Panc1 (cell line): ENCODE measurements at places on chromosomes 16 and 17. TPM values are rescaled to one million over a fixed set of nuclear protein-coding genes. Genes with fewer than 3 reads are reported as not detected.
A peak's percentile ranks its signal among the peaks of the same experiment; 100 is the strongest.

GRCh38 chr16:1444730-1445517 is 568 bp upstream of the CCDC154 start:
- no peak overlapping the region for H3K4me3 ChIP-seq
- no peaks in the 10 kb centered on the region for H3K27me3 ChIP-seq
- H3K36me3 ChIP-seq, result no peaks in the 10 kb centered on the region
- no peak overlapping the region for H3K27ac ChIP-seq

GRCh38 chr16:67477960-67478554 is 2.9 kb downstream of the ATP6V0D1 start:
- no peaks in the 10 kb centered on the region for H3K27me3 ChIP-seq
- no peak for DNase-seq
- no peak overlapping the region for H3K4me3 ChIP-seq

Gene KRTAP4-5
- total RNA-seq, result not detected

- no peaks in the 10 kb centered on the region for H3K36me3 ChIP-seq
- H3K27me3 ChIP-seq, result no peaks in the 10 kb centered on the region
- no peak overlapping the region for H3K27ac ChIP-seq
- H3K4me1 ChIP-seq, result 0 out of 2 replicates have a peak, but pooled peaks cover 6% of the 10 kb centered on the region
- no peak overlapping the region for H3K4me3 ChIP-seq
- DNase-seq, result no peak
Observed at GRCh38 chr17:76879691-76880090, 11.5 kb downstream of the MGAT5B start.

Gene TMC8
- 1.4 TPM for total RNA-seq

- H3K27ac ChIP-seq, result no peak overlapping the region
- no peak for DNase-seq
- H3K4me3 ChIP-seq, result no peak overlapping the region
- H3K27me3 ChIP-seq, result no peaks in the 10 kb centered on the region
- no peaks in the 10 kb centered on the region for H3K36me3 ChIP-seq
Observed at GRCh38 chr16:89371968-89372634, 118.3 kb downstream of the ANKRD11 start.

DNA sequence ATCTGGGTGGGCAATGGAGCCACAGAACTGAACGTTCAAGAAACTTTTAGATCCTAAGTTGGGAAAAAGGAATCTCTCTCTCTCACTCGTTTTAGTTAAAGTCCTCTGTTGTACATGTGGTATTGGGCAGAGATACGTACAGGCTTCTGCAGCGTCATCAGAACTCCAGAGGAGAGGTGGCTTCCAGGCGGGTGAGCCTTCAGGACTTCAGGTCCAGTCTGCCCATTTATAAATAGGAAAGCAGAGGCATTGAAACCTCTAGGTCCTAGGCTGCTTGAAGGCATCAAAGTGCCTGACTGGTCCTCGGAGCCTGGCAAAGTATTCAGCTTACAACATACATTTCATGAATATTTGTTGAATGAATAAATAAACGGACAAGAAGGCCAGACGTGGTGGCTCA is 8.1 kb upstream of the TNFRSF13B start:
- no peak overlapping the region for H3K27ac ChIP-seq
- 0 out of 2 replicates have a peak, but pooled peaks cover 2% of the 10 kb centered on the region for H3K27me3 ChIP-seq
- H3K4me3 ChIP-seq, result no peak overlapping the region
- no peak for DNase-seq
- H3K4me1 ChIP-seq, result no peaks in the 10 kb centered on the region
- H3K36me3 ChIP-seq, result no peaks in the 10 kb centered on the region

GRCh38 chr17:2853283-2854142 is 57.3 kb downstream of the RAP1GAP2 start:
- peak overlapping the region; percentile 52 for H3K4me3 ChIP-seq
- H3K27ac ChIP-seq, result no peak overlapping the region
- H3K36me3 ChIP-seq, result no peaks in the 10 kb centered on the region
- no peaks in the 10 kb centered on the region; the same call in 1 of the 2 replicates for H3K4me1 ChIP-seq
- H3K27me3 ChIP-seq, result no peaks in the 10 kb centered on the region; the same call in 1 of the 2 replicates
- DNase-seq, result no peak

GRCh38 chr16:4510747-4511426 is 27.7 kb downstream of the CDIP1 start:
- H3K4me3 ChIP-seq, result no peak overlapping the region
- peaks cover 2% of the 10 kb centered on the region; the same call in 1 of the 2 replicates for H3K36me3 ChIP-seq
- H3K27me3 ChIP-seq, result no peaks in the 10 kb centered on the region
- H3K4me1 ChIP-seq, result no peaks in the 10 kb centered on the region
- DNase-seq, result no peak
- H3K27ac ChIP-seq, result no peak overlapping the region

DNA sequence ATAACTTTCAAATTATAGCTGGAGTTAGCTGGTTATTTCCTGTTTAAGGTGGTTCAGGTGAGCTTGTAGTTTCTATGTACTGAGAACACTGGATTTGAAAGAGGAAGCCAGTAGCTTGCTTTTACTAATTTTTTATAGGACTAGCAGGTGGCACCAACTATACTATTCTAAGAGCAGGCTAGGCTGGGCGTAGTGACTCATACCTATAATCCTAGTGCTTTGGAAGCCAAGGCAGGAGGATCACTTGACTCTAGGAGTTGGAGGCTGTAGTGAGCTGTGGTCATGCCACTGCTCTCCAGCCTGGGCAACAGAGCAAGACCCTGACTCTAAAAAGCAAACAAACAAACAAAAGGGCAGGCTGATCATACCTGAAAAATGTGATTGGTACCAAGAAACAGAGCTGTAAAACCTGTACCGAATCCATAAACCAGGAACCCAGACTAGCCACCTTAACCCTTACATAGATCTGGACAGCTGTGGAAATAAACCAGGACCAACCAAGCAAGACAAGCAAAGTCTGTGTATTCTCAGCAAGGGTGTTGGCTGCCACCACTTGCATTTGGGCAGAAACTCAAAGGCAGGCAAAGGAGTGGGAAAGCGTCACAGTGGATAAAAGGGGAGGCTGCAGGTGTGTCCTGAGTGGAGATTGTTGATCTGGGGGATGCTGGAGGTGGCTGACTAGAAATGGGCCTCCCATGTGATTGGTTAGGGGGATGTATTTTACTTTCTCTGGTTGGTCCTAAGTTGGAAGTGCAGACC is 36.3 kb downstream of the SLC47A1 start:
- DNase-seq, result no peak
- no peaks in the 10 kb centered on the region; the same call in 1 of the 2 replicates for H3K4me1 ChIP-seq
- H3K4me3 ChIP-seq, result no peak overlapping the region

DNA sequence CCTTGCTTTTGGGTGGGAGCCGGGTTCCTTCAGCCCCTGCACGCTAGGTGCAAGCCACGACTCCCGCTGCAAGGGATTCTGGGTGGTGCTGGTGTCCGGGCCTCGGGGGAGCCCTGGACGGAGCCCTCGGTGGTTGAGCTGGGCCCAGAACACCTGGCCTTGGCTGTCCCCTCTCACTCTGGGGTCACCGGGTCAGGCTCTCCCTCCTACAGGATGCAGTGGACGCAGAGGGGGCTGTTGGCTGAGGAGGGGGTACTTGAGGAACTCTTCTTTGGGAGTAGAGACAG is 27.9 kb upstream of the SLC38A10 start:
- DNase-seq, result no peak
- no peak overlapping the region for H3K4me3 ChIP-seq
- no peaks in the 10 kb centered on the region for H3K27me3 ChIP-seq

GRCh38 chr16:50884066-50884860 is 142.4 kb downstream of the CYLD start:
- no peak overlapping the region for H3K4me3 ChIP-seq
- no peak for DNase-seq
- H3K4me1 ChIP-seq, result no peaks in the 10 kb centered on the region
- H3K27me3 ChIP-seq, result no peaks in the 10 kb centered on the region

DNA sequence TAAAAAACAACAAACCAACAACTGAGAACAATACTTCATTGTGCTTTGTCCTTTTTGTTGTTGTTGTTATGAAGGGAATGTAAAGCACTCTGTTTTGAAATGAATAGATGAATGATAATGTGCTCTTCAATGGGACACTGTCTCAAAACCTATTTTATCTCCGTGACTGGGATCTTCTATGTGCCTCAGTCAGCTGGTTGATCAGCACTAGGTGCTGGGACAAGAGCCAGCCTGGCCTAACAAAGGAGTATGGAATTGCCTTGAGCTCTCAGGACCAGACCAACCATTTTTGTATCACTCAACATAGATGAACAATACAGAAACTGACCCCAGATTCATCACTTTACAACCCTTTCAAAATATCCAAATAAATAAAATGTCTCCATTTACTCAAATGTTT is 440.2 kb downstream of the KCNJ2 start:
- no peaks in the 10 kb centered on the region for H3K36me3 ChIP-seq
- no peak overlapping the region for H3K27ac ChIP-seq
- DNase-seq, result no peak
- 0 out of 2 replicates have a peak, but pooled peaks cover 4% of the 10 kb centered on the region for H3K27me3 ChIP-seq
- H3K4me3 ChIP-seq, result no peak overlapping the region
- no peaks in the 10 kb centered on the region for H3K4me1 ChIP-seq

Gene PMP22
- total RNA-seq, result 6.0 TPM

DNA sequence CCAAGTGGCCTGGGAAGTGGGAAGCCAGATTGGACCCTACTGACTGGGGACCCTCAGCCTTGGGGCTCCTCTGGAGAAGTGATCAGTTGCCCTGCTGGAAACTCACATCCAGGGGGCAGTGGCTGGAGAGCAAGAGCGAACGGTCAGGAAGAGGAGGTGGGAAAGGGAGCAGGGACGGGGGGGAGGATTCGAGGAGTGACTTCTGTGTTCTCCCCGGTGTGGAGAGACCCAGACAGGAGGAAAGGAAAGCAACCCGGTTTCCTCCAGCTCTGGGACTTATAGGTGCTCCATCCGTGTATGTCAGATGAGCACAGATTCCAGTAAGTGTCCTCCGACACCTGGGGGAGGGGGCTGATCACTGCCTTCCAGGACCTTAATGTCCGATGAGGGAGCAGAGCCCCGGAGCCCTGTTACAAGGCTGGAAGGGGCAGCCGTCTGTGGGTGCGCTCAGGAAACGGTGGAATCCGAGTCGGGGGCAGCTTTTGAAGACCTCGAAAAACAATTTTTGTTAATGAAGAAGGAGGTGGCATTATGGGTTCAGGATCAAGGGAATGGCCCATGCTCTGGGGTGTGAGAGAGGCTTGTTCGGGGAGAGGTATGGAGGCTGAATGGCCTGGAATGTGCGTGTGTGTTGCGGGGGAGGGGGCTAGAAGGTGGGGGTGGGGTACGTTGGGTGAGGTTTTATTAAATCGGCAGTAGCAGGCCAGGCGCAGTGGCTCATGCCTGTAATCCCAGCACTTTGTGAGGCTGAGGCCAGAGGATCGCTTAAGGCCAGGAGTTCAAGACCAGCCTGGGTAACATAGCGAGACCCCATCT is 34.8 kb upstream of the NDRG4 start:
- DNase-seq, result no peak
- H3K27ac ChIP-seq, result no peak overlapping the region
- no peaks in the 10 kb centered on the region for H3K36me3 ChIP-seq
- H3K4me1 ChIP-seq, result no peaks in the 10 kb centered on the region
- H3K4me3 ChIP-seq, result peak overlapping the region; percentile 39

Gene MRPL28
- total RNA-seq, result 140 TPM

DNA sequence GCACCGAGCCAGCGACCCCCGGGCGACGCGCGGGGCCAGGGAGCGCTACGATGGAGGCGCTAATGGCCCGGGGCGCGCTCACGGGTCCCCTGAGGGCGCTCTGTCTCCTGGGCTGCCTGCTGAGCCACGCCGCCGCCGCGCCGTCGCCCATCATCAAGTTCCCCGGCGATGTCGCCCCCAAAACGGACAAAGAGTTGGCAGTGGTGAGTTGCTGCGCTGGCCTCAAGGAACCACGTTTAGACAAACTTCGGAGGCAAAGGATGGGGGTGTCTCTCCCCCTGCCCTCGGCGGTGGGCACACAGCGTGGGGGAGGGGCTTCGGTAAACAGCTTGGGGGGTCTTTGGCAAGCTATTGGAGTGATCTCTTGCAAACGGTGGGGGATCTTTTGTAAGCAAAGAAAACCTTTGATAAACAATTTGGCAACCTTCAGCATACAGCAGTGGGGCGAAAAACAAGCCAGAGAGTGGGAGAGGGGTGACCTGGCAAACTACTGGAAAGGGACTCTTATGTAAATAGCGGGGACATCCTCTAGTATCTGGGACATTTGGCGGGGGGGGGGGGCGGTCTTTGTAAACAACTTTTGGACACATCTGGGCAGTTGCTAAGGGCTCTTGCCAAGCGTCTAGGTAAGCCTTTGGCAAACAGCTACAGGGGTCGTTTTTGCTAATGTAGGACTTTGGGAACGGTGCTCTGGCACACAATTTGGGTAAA is 587 bp downstream of the MMP2 start:
- H3K4me3 ChIP-seq, result peak overlapping the region; percentile 79
- H3K27me3 ChIP-seq, result no peaks in the 10 kb centered on the region
- H3K27ac ChIP-seq, result peak overlapping the region; percentile 87
- no peak for DNase-seq
- peaks cover 35% of the 10 kb centered on the region for H3K4me1 ChIP-seq

Gene CD300LB
- not detected for total RNA-seq

- H3K4me1 ChIP-seq, result peaks cover 7% of the 10 kb centered on the region; the same call in 1 of the 2 replicates
- no peak for DNase-seq
- H3K27ac ChIP-seq, result no peak overlapping the region
- H3K27me3 ChIP-seq, result peaks cover 6% of the 10 kb centered on the region; the same call in 1 of the 2 replicates
- no peak overlapping the region for H3K4me3 ChIP-seq
Observed at GRCh38 chr17:79276821-79277220, 202.2 kb downstream of the ENGASE start.

DNA sequence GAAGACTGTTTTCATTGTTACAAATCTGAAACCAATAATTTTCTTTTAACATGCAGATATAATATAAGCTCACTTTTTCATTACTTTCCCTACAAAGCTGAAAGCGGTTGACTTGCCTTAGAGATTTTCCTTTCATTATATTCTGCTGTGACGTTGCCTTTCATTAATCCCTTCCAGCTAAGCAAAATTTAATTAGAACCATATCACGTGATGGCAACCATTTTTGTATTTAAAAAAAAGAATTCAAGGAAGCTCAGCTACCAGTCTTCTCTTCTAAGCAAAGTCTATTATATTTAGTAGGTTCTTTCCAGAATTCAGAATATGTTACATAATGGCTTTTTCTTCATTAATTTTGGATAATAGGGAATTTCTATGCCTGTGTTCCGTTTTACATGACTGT is 186.5 kb downstream of the PRKCA start:
- H3K36me3 ChIP-seq, result no peaks in the 10 kb centered on the region; the same call in 1 of the 2 replicates
- H3K27me3 ChIP-seq, result no peaks in the 10 kb centered on the region
- H3K4me1 ChIP-seq, result peaks cover 15% of the 10 kb centered on the region
- H3K27ac ChIP-seq, result no peak overlapping the region
- DNase-seq, result no peak
- no peak overlapping the region for H3K4me3 ChIP-seq

DNA sequence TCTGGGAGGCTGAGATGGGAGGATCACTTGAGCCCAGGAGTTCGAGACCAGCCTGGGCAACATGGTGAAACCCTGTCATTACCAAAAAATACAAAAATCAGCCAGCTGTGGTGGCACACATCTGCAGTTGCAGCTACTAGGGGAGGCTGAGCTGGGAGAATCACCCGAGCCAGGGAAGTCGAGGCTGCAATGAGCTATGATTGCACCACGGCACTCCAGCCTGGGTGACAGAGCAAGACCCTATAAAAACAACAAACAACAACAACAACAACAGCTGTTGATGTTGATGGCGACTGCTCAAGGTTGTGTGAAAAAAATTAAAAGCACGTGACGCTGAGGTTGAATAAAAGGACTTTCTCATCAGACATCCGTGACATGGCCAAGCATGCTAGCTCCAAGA is 40.8 kb upstream of the CIBAR2 start:
- DNase-seq, result no peak
- no peaks in the 10 kb centered on the region for H3K36me3 ChIP-seq
- no peaks in the 10 kb centered on the region for H3K27me3 ChIP-seq
- H3K4me1 ChIP-seq, result peaks cover 35% of the 10 kb centered on the region

- H3K36me3 ChIP-seq, result no peaks in the 10 kb centered on the region
- no peak overlapping the region for H3K4me3 ChIP-seq
- H3K4me1 ChIP-seq, result no peaks in the 10 kb centered on the region
- peaks cover 7% of the 10 kb centered on the region for H3K27me3 ChIP-seq
- H3K27ac ChIP-seq, result no peak overlapping the region
Observed at GRCh38 chr16:27928542-27928941, 135.0 kb downstream of the GSG1L start.
